ENCODE measurements at places on chromosomes 7 and 10. TPM values are rescaled to one million over a fixed set of nuclear protein-coding genes. Genes with fewer than 3 reads are reported as not detected.

TRIM50 gene
- 0.18 TPM for total RNA-seq

POLL gene
- 25.9 TPM for total RNA-seq

VKORC1L1 gene
- 14.6 TPM for total RNA-seq

ZNF117 gene
- total RNA-seq = 18.5 TPM

LIPJ gene
- 0.23 TPM for total RNA-seq

PANK1 gene
- total RNA-seq = 44.7 TPM

UCN3 gene
- not detected for total RNA-seq

FAM237B gene
- total RNA-seq = not detected

ERVW-1 gene
- not detected for total RNA-seq

NPY4R gene
- not detected for total RNA-seq

AZGP1 gene
- 18.7 TPM for total RNA-seq

PIP gene
- total RNA-seq = not detected

NXPH1 gene
- total RNA-seq = 0.23 TPM
